ENCODE measurements at places on chromosomes 6 and 20.

GRCh38 chr6:139857143-139857542 lies 482.7 kb upstream of the CITED2 start:
- DNase-seq = no peak

DNA sequence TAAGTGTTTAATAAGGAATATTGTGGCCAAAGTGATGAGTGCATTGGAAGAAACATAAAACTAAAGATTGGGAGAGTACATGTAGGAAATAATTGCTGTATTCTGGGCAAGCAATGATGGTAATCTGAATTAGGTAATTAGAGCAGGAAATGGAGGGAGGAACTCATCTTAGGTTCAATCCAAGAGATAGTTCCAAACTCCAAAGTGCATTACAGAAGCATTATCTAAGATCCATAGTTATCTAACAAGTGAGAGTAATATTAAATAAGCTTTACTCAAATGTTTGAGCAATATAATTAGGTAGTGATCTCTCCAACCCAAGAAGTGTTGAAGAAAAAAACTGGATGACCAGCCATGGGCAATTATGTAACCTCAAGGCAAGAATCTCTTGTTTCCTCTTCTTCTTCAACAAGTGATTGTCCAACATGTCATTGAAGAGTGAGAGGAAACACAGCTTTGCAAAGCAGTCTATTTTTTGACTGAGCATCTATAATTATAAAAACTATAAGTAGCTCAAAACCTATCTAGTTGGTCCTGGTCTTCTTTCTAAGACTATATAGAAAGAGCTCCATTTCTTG lies 181.2 kb upstream of the TNFAIP3 start:
- no peak for DNase-seq

- DNase-seq = no peak
Observed at GRCh38 chr6:25165177-25165576, 114.0 kb upstream of the CARMIL1 start.

DNA sequence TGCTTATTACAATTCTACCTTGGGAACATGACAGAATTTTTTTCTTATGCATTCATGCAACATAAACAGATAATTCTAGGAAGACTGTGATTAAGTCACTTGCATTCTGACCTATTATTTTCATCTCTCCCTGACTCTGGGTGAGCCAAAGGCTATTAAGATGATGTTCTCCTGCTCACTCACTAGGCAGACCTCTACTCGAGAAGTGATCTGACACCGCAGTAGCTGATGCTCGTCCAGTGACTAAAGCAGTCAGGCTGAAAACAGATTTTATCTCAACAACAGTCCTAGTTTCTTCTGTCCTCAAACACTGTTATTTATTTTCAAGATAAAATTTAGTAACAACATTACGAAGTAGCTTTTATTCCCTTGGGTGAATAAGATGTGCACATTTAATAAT lies 17.3 kb downstream of the NAA20 start:
- no peak for DNase-seq

- DNase-seq = no peak
Observed at GRCh38 chr20:57514273-57514751, 10.6 kb downstream of the CTCFL start.

DNA sequence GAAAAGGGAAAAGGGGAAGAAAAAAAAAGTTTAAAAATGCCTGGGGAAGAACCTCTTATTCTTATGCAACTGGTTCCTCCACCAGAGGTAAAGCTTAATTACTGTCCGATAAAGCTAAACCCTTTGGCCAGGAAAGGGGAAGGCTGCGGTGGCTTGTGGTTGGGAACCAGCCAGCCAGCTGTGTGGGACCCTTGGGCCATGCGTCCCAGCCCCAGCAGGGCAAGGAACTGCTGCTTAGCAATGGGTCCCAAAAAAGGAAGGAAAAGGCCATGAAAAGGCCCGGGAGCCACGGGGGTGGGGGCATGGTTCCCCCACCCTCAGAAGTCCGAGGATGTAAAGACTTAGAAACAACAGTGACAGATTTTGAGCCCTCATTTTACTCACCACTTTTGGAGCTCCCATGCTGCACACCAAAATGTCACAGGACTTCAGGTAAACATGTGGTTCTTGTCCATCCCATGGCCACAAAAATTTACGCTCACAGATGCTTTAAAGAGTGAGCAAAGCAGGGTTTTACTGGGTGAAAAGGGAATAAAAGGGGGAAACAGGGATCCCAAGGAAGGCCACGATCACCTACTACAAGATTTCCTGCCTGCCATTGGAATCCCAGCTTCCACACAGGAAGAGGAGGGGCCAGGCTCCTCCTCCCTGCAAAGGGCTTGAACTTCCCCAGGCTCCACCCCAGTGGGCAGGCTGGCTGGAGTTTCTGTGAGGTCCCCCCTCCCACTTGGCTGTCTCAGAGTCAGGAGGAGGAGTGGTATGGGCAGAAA lies 1234.7 kb upstream of the GJE1 start:
- DNase-seq = no peak

GRCh38 chr20:37928996-37929682 lies 26.2 kb downstream of the VSTM2L start:
- DNase-seq = no peak

DNA sequence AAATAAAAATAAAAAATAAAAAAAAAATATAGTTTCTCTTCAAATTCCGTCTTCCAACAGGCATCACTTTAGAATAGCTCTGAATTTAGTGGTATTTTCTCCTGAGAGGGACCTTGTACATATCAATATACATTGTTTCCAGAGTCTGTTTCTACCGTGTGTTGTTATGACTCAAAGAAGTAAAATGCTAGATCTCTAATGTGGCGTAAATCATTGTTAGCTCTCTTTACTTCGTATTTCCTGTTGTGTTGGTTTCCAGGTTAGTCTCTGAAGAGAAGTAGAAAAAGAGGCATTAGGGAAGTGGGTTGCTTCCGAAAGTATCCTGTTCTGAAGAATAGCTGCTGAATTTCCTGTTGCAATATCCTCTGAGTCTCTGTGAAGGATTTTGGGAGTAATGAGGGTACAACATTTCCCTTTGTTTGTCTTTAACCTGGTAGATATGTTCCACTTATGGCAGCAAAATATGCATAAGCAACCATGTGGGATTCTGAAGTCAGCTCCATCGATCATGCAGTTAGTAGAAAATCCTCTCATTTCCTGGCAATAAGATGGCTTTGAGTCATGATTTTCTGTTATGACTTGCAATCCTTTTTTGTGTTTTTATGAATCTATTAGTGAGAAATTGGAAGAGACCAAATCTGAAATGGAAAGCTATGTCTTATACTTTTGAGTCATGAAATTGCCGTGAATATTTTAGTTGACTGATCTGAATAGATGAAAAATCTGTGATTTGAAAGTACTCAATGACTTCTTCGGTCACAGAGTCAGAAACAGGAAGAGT lies 42.0 kb upstream of the MCHR2 start:
- no peak for DNase-seq

DNA sequence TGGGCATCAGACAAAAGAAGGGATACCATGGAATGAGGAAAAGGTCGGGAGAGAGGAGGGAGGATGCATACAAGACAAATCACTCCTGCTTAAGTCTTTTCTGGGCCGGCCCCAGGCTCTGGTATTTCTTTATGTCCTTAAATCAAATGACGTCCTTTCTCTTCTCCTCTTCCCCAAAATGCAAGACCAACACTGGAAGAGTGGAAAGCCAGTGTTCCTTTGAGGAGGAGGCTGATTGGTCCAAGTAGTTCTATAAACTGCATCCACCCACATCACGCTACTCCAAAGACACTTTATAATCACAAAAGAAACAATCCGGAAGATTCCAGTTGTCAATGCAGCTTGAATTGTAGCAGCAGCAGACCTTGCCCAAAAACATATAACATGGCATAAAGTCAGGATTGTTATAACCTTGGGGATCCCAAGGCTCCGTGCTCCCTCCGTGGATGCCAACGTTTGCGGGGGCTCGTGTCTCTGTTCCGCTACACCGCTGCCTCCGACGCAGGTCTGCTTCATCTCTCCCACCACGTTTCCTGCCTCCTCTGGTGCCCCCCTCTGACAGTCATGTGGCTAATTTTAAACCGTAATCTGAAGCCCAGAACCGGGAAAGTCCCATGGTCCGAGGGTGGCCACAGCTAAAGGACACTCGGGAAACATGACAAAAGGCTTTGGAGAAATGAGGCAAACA lies 47.1 kb downstream of the MCUR1 start:
- DNase-seq = no peak

DNA sequence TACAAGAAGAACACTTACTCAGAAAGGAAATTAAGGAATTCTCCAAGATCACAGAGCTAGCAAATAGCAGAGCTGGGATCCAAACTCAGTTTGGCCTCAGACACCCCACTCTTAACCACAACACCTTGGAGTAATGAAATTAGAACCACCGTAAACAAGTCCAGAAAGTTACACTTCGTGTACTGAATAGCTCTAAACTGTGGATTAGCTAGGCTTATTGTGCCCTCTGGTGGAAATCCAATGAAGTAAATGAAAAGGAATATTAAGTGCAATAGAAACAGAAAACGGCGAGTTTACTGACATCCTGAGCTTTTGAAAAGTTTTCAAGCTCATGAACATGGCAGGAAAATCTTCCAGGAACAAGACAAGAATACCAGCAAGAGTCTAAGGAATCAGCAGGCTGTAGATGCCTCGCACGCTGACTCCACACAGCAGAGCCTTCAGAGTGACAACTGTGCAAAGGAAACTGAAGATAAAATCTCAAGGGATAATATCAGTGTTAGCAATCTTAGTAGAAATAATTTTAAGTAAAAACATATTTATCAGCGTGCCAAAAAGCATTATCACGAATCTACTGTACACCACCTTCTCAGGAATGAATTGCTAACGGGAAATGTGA lies 34.6 kb downstream of the FBXO5 start:
- peak; percentile 12 for DNase-seq

DNA sequence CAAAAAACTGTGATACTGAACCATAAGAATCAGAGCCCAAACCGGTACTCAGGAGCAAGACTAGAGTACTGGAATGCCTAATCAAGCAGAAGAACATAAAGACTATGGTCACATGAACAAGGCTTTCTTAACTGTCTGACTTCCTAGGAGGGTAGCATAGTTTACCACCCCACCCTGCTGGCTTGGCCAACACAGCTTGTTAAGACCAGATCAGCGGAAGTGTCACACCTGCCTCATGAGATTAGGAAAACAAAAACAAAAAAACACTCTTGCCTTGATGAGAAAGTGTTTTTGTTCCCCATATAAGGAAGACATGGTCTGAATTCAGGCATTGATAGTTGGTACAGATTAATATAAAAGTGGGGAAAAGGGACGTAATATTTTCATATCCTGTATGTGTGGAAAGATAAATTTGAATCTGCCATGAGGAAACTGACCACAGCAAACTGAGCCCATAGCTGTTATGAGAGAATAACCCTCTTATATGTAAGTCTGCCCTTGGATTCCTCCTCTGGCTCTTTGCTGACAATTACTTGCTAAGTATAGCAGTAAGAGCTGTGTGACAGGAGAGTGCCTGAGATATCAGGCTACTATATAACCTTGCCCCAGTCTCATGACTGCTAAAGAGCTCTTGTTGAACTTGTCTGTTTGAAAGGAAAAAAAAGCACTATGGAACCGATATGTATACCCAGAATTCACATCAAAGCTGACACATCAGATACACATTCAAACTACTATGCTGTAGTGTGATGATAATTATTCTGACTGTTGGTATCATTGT lies 197.1 kb downstream of the EPHA7 start:
- no peak for DNase-seq

DNA sequence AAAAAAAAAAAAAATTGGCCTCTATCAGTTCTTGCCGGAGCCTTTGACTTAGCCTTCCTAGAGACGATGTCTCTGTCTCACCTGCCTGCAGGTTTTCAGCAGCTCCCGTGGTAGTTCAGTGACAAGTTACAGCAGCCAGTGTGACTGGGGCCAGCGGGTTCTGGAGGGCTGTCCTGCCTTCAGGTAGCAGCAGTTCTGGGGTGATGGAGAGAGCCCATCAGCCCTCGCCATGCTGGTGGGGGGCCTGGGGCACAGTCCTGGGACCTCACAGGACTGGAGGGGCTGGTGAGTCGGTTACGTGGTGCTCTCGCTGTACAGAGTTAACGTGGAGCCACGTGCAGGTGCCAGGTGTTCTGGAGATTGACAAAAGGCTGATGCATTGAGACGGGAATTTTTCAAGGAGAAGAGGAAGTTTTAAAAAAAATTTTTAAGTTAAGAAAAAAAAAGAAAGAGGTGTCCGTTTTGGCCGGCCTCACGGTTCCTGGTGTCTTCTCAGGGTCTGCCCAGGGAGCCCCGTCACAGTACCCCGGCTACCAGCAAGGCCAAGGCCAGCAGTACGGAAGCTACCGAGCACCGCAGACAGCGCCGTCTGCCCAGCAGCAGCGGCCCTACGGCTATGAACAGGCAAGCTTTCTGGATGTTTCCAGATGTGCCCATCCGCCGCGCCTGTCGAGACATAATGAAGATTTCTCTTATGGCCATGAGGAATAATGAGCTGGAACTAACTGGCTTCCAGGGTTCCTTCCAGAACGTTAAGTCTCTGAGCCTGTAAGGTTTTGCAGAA lies 8.6 kb upstream of the MTG2 start:
- DNase-seq = no peak

DNA sequence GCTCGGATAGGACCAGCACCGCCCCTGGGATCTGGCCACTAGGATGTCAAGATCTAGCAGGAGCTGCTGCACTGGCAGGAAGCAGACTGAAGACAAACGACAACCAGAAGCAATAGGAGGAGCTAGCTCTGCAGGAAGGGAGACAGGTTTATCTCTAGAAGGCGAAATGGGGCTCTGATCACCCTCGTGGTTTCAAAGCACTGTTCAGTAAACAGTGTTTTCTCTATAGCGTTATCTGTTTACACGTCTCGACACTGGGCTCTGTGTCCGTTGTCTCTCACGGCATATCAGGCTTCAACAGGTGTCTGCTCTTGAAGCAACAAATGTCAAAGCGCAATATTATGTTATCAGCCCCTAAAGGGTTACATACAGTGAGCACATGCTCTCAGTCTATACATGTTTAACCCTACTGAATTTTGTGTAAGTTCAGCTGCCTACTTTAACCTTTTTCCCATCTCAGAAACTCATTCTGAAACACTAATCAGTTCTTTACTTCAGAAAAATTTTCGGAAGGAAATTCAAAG lies 23.8 kb downstream of the TMEM14B start:
- no peak for DNase-seq

GRCh38 chr6:161316531-161316930 lies 42.7 kb upstream of the AGPAT4 start:
- DNase-seq = no peak

GRCh38 chr6:67886036-67886707 lies 748.9 kb upstream of the ADGRB3 start:
- no peak for DNase-seq

- DNase-seq = peak; percentile 87
Observed at GRCh38 chr6:159716247-159717096, 10.8 kb upstream of the WTAP start.

- no peak for DNase-seq
Observed at GRCh38 chr6:78835817-78836216, 31.5 kb upstream of the IRAK1BP1 start.

GRCh38 chr6:153956808-153957207 lies 82.2 kb upstream of the OPRM1 start:
- DNase-seq = peak; percentile 30

DNA sequence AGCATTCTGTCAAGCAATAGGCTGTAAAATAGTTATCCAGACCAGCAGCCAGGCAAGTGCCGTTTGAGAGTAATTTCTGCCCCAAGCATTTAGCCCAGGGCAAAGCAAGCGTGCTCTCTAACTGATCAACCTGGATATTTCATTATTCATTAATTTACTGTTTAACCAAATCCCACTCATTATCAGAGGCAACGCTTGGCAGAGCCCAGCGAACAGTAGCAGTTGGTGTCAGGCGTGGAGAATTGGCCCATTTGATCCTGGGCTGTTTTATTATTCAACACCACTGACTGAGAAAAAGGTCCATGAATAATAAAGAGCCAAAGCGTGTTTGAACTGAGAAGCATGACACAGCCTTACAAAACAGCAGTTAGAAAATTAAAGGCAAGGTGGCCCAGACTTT lies 35.3 kb downstream of the TFAP2B start:
- no peak for DNase-seq
